Gastroesophageal sphincter (tissue), 4 donors: ENCODE measurements at places on chromosomes 4 and X. TPM values are rescaled to one million over a fixed set of nuclear protein-coding genes. Genes with fewer than 3 reads are reported as not detected.

DNA sequence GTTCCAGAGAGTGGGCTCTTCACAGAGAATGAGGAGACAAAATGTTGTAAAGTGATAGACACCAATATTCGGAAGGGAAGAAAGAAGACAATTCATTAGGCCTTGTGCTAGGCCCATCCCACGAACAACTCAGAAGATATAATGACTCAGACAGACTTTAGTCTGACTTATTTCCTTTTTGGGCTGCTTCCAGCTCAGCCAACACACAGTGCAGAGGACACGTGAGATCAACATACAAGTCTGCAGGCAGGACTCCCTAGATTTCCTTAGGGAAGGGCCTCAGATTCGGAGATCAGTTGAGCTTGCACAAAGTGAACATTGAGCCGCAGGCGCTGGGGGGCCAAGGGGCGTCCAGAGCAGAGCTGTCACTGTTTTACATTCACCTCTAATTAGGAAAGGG, 290.7 kb upstream of the TENM3 start:
- ATAC-seq = peak; percentile 41

The GRIPAP1 gene
- 29.4 TPM for total RNA-seq

GRCh38 chr4:144903953-144904711, 193.9 kb downstream of the ANAPC10 start:
- ATAC-seq = no peak

DNA sequence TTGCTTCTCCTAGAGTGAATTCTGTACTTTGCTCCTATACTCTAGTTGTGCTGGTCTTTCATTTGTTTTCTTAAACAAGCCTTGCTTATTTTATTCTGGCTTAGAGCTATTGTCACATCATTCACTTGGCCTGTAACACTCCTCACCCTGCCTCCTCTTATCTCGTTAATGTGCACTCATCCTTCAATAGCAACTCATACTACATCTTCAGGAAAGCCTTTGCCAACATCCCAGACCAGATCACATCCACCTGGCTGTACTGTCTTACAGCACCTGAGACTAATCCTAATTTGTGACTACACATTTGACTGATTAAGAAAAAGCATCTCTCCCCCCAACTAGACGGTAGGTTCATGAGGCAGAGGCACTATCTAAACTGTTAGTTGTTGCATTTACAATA, 80.8 kb downstream of the SLC7A11 start:
- ATAC-seq = no peak

DNA sequence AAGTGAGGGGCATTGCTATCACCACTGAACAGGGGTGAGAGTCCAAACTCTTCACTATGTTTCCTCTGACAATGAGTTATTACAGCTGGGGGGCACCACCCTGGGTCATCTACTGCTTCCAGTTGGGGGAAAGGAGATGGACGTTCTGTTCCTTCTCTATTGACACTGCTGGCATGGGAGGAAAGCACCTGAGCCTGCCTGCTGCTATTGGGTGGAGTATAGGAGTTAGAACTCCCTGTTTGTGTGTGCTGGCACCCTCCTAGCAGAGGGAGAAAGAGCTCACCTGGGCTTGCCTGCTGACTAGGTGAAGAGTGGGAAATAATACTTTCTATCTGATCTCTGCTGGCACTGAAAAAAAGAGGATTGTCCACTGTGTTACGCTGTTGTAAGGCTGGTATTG, 163.8 kb downstream of the MSN start:
- ATAC-seq = no peak

GRCh38 chr4:88989990-88990389, 67.0 kb downstream of the FAM13A start:
- ATAC-seq = no peak

The ARX gene
- total RNA-seq = not detected

DNA sequence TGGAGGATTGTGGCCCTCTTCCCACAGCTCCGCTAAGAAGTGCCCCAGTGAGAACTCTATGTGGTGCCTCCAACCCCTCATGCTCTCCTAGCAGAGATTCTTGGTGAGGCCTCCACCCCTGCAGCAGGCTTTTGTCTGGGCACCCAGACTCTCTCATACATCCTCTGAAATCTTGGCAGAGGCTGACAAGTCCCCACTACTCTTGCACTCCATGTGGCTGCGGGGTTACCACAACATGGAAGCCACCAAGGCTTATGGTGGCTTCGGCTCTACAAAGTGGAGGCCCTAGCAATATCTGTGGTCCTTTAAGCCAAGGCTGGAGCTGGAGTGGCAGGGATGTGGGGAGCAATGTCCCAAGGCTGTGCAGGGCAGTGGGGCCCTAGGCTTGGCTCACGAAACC, 255.2 kb downstream of the COX7B2 start:
- ATAC-seq = no peak

GRCh38 chr4:141130947-141131605, 2.2 kb downstream of the RNF150 start:
- no peak for ATAC-seq

- no peak for ATAC-seq
These were observed 63.5 kb downstream of the GPC3 start for GRCh38 chrX:133921764-133922389.

DNA sequence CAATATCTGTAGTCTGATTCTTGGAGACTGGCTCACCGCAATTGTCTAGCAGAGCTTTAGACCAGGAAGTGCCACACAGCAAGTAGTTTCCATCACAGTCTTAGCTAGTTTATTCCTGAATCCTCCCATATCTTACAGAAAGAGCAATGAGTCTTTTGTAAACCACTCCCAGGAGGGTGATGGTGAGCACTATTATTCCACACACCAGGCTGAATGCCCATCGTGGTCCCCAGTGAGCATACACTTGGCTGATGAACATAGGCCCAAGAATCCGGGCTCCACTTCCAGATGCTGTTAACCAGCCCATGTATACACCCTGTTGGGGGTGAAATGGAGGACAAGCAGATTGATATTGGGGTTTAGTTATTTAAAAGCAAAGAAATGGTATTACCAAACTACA, 39.8 kb downstream of the PLK4 start:
- no peak for ATAC-seq

DNA sequence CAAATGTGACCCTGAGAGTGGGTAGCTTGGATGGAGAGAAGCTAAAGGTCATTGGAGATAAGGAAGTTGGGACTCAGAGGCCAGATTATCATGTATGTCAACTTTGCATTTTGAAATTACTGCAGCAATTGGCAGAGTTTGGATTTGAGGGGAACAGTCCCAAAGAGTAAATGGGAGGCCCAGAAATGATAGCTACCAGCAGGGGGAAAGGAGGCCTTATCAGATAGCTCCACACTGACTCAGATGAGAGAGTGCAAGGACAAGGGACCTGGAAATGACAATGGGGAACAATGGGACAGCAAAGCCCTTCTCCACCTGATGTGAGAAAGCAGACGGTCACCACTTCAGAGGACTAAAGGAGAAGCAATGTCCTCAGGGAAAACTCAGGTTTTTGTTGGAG, 201.5 kb upstream of the JADE1 start:
- ATAC-seq = no peak

- ATAC-seq = peak; percentile 98
These were observed 205.9 kb upstream of the GALNT7 start for GRCh38 chr4:172962564-172963353.

DNA sequence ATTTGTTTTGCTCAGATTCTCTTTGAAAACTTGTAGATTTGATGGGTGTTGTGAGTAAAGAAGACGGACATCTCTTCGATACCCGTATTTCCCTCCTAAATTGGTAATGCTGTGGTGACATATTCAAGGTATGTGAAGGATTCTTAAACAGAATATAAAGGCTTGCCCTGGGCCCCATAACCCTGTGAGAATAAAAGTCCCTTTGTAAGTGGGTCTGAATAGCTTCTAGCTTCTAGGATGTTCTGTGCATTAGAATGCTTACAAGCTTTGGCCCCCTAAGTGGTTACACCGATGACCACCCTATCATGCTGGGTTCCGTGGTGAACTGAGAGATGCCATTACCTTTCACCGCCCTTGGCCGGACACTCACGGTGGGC, 574 bp upstream of the MOB1B start:
- no peak for ATAC-seq

GRCh38 chrX:19193565-19193964, 71.3 kb upstream of the ADGRG2 start:
- ATAC-seq = no peak

- ATAC-seq = no peak
These were observed 559 bp upstream of the PCDH18 start for GRCh38 chr4:137532869-137533236.

DNA sequence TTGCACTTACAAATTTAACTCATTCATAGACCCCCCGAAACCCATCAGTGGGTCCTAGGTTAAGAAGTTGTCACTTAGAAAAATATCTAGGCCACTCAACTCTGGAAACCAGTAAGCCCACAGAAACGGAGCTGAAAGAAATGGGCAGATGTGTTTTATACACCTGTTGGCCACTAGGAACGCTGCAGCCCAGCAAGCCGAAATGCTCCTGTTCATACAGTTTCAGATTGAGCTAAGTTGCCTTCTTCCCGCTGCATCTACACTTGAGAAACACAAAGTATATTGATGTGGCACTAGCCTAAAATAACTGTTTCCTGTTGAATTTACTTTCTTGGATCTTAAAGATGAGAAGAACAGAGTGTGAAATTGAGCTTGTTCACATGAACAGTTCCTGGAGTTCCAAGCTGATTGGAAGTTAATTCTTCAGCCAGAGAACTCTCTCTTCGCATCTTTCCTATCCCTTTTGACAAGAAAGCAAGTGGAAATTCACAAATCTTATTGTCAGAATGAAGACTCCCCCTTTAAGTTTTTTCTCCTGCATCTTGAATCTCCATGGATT, 174.1 kb downstream of the RBMX2 start:
- ATAC-seq = no peak

- ATAC-seq = no peak
These were observed 973.7 kb upstream of the AGA start for GRCh38 chr4:178415925-178416324.

The RBMX gene
- total RNA-seq = 329 TPM

DNA sequence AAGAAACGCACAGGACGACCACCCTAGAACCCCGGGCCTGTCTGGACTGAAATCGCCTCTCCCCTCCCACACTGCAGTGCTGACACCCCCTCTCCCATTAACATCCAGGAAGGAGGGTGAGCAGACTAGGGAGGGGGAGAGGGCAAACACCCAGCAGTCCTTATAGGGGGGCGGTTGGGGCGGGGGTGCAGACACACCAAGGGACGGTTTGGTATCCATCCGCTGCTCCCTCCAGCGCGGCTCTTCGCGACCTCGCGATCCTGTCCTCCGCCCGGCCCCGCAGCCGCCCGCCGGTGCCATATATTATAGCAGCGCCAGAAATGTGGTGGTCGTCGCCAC, 411 bp upstream of the GPRASP1 start:
- ATAC-seq = peak; percentile 34

DNA sequence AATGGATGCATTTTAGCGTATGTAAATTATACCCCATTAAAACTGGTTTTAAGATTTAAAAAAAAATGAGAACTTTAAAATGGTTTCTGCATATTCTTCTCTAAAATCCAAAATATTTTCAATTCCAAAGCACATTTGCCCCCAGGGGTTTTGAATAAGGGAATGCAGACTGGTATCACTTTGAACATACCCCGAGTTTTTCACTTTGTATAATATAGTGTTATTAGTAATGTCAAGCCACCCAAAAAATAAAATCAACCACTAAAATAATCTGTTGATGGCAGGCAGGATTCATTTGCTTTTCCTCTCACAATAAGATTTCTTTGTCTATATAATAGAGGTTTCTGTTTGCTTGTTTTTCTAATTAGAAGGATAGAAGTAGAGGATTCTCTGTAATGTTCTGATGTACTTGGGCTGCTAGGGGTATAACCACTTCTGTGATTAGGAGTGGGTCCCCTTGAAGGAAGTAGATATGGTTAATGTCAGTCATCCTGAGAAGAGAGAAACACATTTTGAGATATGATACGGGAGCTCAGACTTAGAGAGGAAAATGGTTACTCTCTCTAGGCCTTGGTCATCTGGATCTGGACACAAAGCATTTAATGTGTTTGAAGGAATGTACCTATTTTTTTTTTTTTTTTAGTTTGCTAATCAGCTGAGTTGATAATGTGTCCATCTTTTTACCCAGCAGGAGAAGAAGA, 9.3 kb upstream of the LIN54 start:
- ATAC-seq = no peak

GRCh38 chr4:1718095-1718850, 2.9 kb downstream of the TMEM129 start:
- ATAC-seq = no peak

DNA sequence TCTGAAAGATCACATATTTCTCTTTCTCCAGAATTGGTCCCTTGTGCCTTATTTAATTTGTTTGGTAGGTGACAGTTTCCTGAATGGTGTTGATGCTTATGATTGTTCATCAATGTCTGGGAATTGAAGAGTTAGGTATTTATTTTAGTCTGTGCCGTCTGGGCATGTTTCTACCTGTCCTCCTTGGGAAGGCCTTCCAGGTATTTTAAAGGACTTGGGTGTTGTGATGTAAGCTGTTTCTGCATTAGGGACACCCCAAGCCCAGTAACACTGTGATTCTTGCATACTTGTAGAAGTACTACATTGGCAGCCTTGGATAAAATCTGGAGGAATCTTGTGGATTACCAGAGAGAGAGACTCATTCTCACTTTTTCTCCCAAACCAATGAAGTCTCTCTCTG, 120.8 kb upstream of the CXXC4 start:
- ATAC-seq = no peak

- ATAC-seq = peak; percentile 32
These were observed 1.1 kb downstream of the PLXNA3 start for GRCh38 chrX:154458954-154459778.

DNA sequence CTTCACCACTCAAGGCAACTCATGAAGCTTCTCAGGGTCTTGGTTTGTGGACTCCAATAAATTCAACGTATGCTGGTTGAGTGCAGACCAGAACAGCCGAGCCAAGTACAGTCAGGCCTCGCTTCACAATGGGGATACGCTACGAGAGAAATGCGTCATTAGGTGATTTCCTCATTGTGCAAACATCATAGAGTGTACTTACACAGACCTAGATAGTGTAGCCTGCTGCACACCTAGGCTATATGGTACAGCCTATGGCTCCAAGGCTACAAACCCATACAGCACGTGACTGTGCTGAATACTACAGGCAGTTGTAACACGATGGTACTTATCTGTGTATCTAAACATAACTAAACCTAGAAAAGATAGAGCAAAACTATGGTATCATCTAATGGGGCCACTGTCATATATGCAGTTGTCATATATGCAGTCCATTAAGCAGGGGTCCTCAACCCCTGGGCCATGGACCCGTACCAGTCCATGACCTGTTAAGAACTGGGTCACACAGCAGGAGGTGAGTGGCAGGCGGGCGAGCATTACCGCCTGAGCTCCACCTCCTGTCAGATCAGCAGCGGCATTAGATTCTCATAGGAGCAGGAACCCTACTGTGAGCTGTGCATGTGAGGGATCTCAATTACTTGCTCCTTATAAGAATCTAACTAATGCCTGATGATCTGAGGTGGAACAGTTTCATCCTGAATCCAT, 31.5 kb downstream of the RTL5 start:
- ATAC-seq = no peak

The BEND2 gene
- not detected for total RNA-seq

- ATAC-seq = no peak
These were observed 49.5 kb upstream of the HELT start for GRCh38 chr4:184968784-184969201.

The HDX gene
- 5.4 TPM for total RNA-seq

- no peak for ATAC-seq
These were observed 141.1 kb upstream of the MID1 start for GRCh38 chrX:10761447-10761846.
